Brain microvascular endothelial cell (primary cell): ENCODE measurements at places on chromosomes 11 and 22.

DNA sequence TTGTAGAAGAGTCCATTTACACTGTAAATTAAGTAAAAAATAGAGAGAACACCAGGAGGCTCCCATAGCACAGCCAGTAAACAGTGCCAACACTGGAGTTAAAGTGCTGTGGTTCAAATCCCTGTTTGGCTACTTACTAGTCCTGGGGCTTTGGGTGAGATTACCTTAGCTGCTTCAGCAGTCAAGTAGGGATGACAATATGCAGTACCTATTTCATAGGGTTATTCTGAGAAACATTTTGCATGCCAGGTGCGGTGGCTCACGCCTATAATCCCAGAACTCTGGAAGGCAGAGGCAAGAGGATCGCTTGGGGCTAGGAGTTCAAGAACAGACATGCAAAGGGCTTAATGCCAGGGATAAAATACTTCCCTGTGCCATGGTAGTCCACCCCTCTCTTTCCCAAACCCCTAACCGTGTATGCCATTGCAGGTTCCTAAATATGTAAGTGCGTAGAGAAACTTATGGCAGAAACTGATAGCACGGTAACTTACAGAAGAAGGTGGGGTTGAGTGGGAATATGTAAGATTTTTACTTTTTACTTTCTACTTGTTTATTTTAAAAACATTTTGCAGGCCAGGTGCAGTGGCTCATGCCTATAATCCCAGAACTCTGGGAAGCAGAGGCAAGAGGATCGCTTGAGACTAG is 86.4 kb upstream of the PICALM start:
- no peak for DNase-seq

DNA sequence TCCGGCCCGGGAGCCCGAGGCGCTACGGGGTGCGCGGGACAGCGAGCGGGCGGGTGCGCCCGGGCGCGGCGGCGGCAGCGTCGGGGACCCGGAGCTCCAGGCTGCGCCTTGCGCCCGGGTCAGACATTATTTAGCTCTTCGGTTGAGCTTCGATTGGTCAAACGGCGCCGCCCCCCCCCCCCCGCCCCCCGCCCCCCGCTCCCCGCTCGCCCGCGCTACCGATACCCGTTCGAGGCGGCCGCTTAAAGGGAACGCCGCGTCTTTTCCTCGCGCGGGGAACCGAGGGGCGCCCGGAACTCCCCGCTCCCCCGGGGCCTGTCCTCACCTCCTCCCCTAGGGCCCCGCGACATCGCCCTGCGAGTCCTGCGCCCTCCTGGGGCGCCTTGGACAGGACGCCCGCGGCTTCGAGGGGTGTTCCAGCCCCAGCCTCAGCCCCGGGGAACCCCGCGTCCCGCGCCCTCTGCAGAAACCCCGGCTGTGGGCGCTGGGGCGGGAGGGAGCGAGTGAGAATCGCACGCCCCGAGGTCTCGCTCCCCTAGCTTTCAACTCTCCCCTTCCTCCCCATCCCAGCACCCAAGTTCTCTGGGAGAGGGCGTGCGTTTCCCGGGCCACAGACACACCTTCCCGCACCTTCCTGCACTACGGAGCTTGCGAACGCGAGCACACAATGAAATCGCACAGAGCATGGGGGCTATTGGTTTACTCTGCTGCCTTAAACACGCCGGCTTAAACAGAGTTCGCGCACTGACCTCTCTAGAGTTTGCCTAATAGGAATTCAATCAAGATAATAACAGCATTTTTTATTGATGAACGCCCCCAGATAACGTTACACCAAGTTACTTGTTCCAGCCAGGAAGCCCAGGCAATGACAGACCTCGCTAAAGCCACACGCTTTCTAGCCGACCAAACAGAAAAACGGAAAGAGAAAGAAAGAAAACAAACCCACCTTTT is at the start of gene BDNF:
Gene BDNF, minus strand, starts transcription at position 105 of the 951 bp plus-strand sequence. CDS start 41,891 bp downstream, outside the sequence.
- no peak for DNase-seq

DNA sequence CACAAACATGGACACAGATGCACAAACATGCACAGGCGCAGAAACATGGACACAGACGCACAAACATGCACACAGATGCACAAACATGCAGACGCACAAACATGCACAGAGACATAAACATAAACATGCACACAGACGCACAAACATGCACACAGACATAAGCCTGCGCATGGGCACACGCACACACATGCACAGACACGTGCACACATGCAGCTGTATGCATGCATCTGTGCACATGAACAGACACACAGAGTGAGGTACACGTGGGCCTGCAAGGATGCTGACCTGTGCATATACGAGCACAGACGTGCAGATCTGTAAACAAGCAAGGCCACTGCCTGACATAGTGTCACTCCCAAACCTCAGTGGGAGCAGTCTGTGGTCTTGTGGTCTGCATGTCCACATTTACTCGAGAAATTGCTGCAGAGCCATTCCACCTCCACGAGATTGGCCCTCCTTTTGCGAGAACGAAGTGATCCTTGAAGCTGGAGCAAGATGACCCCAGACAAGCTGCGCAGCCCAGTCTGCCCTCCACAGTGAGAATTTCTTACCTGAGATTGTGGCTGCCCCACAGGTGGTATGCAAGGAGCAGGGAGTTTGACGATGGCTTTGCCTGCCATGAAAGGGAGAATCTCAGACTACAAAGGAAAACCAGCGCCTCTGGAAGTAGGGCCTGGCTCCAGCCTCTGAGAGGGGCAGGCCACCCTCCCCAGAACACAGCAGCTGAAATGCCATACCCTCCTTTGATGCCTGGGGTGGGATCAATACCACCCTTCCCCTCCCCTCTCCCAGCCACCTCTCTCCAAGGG is 299.9 kb downstream of the BRD1 start:
- DNase-seq, result no peak

DNA sequence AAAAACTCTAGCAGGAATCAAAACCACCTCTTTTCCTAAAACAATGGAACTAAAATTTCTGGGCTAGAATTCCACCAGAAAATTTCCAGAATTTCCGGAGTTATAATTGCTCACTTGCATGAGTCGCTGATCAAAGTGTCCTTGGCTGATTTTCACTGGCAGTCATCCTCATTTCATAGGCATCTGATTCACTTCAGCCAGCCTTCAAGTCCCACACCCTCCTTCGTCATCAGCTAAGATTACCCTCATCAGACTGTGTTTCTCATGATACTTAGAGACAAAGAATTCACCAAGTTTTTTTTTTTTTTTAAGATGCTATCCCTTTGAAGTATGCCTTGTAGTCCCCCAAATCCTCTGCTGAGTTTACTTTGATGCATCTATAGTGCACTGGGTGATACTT is 71.5 kb upstream of the RAB38 start:
- peak; percentile 57 for DNase-seq

- no peak for DNase-seq
Observed at GRCh38 chr11:126597041-126597440, 241.6 kb downstream of the ST3GAL4 start.

GRCh38 chr11:71418643-71419042 is 29.6 kb downstream of the DHCR7 start:
- no peak for DNase-seq

GRCh38 chr11:47616726-47617416 is 22.7 kb upstream of the C1QTNF4 start:
- peak; percentile 75 for DNase-seq

GRCh38 chr22:20859615-20860014 is 808 bp downstream of the SNAP29 start:
- no peak for DNase-seq

- no peak for DNase-seq
Observed at GRCh38 chr11:20601221-20601914, 2.0 kb downstream of the SLC6A5 start.

DNA sequence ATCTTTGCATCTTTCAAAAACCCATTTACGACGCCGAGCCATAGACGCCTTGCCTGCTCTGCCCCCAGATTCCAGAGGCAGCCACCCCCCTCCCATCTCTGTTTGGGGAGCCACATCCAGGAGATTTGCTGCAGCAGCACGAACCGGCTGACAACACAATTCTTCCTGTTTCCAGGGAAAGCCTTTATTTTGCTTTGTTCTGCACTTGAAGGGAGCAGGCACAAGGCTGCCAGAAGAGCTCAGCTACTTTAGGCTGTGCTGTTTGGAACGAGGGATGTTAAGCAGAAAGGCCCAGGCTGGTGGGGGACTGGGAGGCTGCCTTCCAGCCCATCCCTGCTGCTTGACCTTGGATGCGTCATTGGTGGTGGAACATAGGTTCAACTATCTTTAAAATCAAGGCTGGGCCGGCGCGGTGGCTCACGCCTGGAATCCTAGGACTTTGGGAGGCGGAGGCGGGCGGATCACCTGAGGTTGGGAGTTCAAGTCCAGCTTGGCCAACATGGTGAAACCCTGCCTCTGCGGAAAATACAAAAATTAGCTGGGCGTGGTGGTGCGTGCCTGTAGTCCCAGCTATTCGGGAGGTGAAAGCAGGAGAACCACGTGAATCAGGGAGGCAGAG is 243.9 kb downstream of the MIAT start:
- no peak for DNase-seq

DNA sequence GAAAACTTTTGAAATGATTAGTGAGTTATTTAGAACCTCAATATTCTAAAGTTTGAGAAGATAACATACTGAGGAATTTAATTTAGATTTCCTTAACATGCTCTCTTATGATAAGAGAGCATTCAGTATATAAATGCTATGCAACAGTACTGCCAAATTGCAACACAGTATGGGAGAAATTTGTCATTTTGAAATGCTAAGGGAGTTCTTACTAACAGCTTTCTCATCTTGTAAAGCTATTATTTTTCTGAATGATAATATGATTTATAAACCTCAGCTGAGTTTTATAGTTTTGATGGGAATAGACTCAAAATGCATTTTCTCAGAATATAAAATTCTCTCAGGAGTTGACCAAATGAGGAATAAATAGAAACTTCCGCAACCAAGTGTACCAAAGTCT is 108.4 kb downstream of the SPON1 start:
- DNase-seq, result no peak

DNA sequence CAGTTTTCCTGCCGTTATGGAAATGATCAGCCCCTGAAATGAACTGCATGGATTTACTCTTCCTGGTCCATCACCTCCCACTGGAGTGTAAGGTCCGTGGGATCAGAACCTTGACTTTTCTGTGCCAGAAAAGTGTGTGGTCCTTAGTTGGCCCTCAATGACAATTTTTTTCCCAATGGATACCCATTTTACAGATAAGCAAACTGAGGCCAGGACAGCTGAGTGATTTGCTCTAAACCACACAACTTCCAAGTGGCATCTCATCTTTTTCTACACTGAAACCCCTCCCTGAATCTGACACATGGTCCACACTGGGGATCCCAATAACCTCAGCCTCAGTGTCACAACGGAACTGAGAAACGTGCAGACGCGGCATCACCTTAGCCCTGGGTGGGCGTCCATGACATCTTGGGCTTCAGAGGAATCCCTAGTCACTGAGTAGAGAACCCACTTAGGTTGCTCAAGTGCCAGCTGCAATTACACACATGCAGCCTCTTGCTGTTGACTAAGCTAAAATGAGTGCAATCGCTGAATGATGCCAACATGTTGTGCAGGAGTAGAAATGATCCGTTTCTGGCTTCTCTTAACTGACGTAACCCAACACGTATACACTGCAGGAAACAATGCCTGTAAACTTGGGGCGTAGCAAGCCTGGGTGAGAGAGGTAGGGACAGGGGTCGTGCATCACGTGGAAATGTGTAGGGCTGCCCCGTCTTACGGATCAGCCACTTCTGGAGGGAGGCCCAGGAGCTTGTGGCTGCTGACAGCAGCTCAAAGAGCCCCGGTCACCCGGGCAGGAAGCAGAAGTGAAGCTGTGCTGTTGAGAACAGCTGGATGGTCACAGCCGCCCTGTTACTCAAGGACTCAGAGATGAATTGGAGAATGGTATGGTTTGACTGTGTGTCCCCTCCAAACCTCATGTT is 136.3 kb downstream of the SHANK2 start:
- no peak for DNase-seq

DNA sequence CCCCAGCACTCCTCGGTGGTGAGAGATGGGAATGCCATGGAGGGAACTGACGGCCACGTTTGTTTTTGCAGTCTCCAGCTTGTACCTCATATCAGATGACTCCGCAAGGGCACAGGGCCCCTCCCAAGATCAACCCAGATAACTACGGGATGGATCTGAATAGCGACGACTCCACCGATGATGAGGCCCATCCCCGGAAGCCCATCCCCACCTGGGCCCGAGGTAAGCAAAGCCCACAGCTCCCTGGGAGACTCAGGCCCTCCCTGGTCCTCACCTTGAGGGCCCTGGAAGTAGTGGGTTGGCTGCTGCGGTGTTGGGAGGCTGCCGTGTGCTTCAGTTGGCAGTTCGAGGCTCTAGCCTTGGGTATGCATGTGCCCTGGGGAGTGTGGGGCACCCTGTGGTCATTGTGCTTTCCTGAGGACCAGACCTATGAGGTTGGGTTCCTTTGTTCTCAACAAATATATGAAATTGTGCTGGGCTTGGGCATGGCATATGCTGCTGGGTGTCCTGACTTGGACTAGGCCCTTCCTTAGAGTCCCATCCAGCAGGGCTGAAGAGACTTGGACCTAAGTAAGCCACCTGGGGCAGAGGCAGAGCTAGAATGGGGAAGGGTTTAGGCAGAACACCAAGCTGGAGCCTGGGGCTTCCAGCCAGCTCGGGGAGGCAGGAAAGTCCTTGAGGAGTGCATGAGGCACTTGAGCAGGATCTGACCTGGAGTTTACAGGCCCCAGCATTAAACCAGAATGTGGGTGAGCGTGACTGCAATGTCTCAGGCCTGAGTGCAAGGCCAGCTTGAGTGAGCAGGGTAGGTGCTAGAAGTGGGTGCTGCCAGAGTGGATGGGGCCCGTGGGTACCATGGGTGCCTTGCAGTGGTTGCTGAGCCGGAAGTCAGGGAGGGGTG is 26.4 kb downstream of the INCENP start:
- no peak for DNase-seq

- peak; percentile 51 for DNase-seq
Observed at GRCh38 chr22:49767355-49768062, 60.2 kb downstream of the BRD1 start.

GRCh38 chr11:115929618-115930129 is 425.5 kb upstream of the CADM1 start:
- no peak for DNase-seq

GRCh38 chr11:96161307-96162089 is 181.5 kb downstream of the MAML2 start:
- DNase-seq, result peak; percentile 51

DNA sequence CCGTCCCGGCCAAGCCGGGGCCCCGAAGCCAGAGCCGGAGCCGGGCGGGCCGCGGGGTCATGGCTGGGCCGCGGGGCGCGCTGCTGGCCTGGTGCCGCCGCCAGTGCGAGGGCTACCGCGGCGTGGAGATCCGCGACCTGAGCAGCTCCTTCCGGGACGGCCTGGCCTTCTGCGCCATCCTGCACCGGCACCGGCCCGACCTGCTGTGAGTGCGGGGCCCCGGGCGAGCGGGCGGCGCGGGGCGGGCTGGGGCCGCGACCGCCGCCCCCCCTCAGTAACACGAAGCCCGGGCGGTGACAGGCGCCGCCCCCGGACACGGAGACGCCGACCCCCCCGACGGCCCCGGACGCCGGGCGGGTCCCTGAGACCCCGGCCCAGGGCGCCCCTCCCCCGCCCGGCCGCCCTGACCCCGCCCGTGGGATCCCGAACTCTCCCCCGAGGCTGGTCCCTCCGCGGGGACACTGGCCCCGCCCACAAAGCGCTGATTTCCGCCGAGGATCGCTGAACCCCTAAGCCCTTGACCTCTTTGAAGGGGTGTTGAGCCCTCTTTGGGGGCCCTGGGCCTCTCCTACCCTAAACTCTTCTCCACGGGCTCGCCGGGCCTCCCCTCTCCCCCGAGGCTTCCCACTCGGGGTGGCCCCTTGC is 389 bp downstream of the MICALL1 start:
- DNase-seq, result no peak

GRCh38 chr22:18096823-18097222 is 13.8 kb upstream of the TUBA8 start:
- DNase-seq, result no peak

GRCh38 chr11:113113801-113114704 is 152.8 kb downstream of the NCAM1 start:
- peak; percentile 31 for DNase-seq

GRCh38 chr11:91421641-91422040 is 803.0 kb upstream of the FAT3 start:
- no peak for DNase-seq
